ENCODE measurements at places on chromosomes 1 and 21.

DNA sequence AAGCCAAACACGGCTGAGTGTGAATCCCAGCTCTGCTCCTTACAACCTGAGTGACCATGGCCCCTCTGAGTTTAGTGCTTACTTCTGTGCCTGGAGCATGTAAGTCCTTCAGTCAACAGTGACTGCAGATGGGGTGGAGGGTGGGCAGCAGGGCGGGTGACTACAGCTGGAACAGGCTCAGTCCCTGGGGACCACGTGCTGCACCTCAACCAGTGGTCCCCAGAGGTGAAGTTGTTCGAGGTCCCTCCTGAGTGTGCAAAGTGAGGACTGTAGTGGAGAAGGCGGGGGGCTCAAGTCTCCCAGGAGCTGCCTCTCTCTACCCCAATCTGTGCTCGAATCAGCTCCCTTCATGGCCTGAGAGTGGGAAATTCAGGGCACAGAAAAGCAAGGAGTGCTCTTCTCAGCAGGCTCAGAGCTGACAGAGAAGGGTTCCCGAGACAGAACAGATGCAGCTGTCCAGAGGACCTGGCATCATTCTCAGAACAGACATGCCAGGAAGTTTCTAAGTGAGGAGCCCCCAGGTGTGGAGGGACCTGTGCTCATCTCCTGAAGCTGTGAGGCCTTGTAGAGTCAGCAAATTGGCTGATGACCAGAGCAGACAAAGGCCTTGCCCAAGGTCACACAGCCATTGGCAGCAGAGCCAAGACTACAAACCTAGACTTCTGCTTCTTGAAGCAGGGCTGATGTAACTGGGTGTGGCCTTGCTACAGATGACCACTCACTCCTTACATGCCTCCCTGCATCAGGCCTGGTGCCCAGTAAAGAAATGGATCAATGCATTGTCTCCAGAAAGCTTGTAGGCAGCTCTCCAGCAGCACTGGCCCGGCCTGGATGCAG is 61.7 kb upstream of the EDN2 start:
- DNase-seq: peak; percentile 53

GRCh38 chr1:93938461-93939145 is 29.4 kb upstream of the GCLM start:
- DNase-seq: no peak

- no peak for DNase-seq
These were observed 78.4 kb upstream of the DNAJC6 start for GRCh38 chr1:65230731-65231481.

- DNase-seq: no peak
These were observed 116.0 kb downstream of the ETS2 start for GRCh38 chr21:38921511-38922251.

All from suppressor macrophage treated with lipopolysaccharide for 1 hour (primary cell).